ENCODE measurements at places on chromosomes 11 and 22.

- DNase-seq, result no peak
Observed at GRCh38 chr11:43954241-43954640, 11.8 kb downstream of the C11orf96 start.

DNA sequence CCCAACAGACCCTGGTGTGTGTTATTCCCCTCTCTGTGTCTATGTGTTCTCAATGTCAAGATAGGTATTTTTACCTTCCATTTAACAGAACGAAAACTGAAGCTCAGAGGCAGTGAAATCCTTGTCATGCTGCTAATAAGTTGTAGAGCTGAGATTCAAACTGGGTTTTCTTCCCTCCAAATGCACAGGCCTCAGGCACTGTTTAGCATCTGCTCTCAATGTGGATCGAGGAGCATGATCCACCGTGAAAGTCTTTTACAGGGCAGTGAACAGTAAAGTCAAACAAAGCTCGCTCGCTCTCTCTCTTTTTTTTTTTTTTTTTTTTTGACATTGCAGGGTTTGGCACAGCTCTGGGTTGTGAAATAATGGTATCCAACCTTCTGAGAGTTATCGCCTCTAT is 401.0 kb upstream of the SYN3 start:
- no peak for DNase-seq

- no peak for DNase-seq
Observed at GRCh38 chr11:72066855-72067254, 13.5 kb downstream of the NUMA1 start.

DNA sequence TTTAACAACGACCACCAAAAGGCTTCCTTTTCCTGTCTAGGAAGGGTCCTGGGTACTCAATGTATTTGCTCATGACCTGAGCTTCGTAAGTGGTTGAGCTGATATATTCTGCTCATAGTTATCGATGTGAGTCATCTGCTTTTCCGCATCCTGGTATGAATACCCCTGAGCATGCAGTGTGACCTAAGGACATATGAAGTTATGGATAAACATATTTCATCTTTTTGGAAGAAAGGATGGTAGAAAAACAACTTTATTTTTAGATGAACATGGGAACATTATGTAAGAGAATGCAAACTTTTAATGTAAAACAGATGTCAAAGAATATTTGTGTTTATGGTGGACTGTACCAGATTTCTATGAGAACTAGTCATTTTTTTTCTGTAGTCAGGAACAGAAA is 28.4 kb downstream of the TRPC6 start:
- no peak for DNase-seq

DNA sequence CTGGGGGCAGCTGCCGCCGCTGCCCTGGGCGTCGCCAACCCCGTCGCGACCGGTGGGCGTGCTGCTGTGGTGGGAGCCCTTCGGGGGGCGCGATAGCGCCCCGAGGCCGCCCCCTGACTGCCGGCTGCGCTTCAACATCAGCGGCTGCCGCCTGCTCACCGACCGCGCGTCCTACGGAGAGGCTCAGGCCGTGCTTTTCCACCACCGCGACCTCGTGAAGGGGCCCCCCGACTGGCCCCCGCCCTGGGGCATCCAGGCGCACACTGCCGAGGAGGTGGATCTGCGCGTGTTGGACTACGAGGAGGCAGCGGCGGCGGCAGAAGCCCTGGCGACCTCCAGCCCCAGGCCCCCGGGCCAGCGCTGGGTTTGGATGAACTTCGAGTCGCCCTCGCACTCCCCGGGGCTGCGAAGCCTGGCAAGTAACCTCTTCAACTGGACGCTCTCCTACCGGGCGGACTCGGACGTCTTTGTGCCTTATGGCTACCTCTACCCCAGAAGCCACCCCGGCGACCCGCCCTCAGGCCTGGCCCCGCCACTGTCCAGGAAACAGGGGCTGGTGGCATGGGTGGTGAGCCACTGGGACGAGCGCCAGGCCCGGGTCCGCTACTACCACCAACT is 1.0 kb downstream of the FUT4 start:
- no peak for DNase-seq
